Esophagus mucosa (tissue), 1 donor: ENCODE measurements at places on chromosomes 6 and 20. TPM values are rescaled to one million over a fixed set of nuclear protein-coding genes. Genes with fewer than 3 reads are reported as not detected.

The BPIFB4 gene
- not detected for total RNA-seq

The ANGPT4 gene
- total RNA-seq: 0.08 TPM

The LBP gene
- 0.12 TPM for total RNA-seq

The PNPLA1 gene
- total RNA-seq: 0.20 TPM

The ZC2HC1B gene
- not detected for total RNA-seq

The LY6G6D gene
- not detected for total RNA-seq

The OXT gene
- total RNA-seq: not detected

The PNISR gene
- 27.7 TPM for total RNA-seq

The WASF1 gene
- total RNA-seq: 6.0 TPM

The KCNK15 gene
- 1.0 TPM for total RNA-seq

The UBE2C gene
- 46.5 TPM for total RNA-seq

The PRDM13 gene
- total RNA-seq: not detected

The PACRG gene
- 0.76 TPM for total RNA-seq

The TTK gene
- 11.0 TPM for total RNA-seq

The PLAGL1 gene
- total RNA-seq: 17.9 TPM

The ARMC2 gene
- 2.0 TPM for total RNA-seq

The PLN gene
- total RNA-seq: 1.5 TPM

The GTSF1L gene
- total RNA-seq: not detected

The PXMP4 gene
- total RNA-seq: 9.6 TPM

The SPATS1 gene
- total RNA-seq: not detected

The MYCT1 gene
- total RNA-seq: 1.6 TPM

The MLIP gene
- 8.5 TPM for total RNA-seq

The OR2B6 gene
- not detected for total RNA-seq

The C6orf118 gene
- total RNA-seq: not detected

The ZSWIM1 gene
- total RNA-seq: 7.2 TPM

The PERP gene
- 675 TPM for total RNA-seq

The ACTL10 gene
- 2.0 TPM for total RNA-seq

The PPARD gene
- total RNA-seq: 38.5 TPM

The WFDC10B gene
- not detected for total RNA-seq

The ARFGEF3 gene
- 1.2 TPM for total RNA-seq

The NKX2-4 gene
- not detected for total RNA-seq

The OOEP gene
- total RNA-seq: 0.36 TPM

The CRIP3 gene
- 0.28 TPM for total RNA-seq

The BPIFB6 gene
- total RNA-seq: not detected

The ASIP gene
- total RNA-seq: not detected

The ABHD12 gene
- 29.4 TPM for total RNA-seq

The SLC44A4 gene
- 2.9 TPM for total RNA-seq

The FRS3 gene
- total RNA-seq: 2.2 TPM

The DHX16 gene
- total RNA-seq: 17.8 TPM

The TAAR2 gene
- not detected for total RNA-seq

The TNNC2 gene
- total RNA-seq: not detected

The EHMT2 gene
- total RNA-seq: 28.2 TPM
